Fibroblast of skin of left quadriceps (primary cell): ENCODE measurements at places on chromosomes 5 and 9.

- no peak for DNase-seq
Measured at GRCh38 chr9:14432666-14433350, 118.9 kb upstream of the NFIB start.

GRCh38 chr5:158903006-158903405, 196.7 kb downstream of the EBF1 start:
- DNase-seq, result no peak

DNA sequence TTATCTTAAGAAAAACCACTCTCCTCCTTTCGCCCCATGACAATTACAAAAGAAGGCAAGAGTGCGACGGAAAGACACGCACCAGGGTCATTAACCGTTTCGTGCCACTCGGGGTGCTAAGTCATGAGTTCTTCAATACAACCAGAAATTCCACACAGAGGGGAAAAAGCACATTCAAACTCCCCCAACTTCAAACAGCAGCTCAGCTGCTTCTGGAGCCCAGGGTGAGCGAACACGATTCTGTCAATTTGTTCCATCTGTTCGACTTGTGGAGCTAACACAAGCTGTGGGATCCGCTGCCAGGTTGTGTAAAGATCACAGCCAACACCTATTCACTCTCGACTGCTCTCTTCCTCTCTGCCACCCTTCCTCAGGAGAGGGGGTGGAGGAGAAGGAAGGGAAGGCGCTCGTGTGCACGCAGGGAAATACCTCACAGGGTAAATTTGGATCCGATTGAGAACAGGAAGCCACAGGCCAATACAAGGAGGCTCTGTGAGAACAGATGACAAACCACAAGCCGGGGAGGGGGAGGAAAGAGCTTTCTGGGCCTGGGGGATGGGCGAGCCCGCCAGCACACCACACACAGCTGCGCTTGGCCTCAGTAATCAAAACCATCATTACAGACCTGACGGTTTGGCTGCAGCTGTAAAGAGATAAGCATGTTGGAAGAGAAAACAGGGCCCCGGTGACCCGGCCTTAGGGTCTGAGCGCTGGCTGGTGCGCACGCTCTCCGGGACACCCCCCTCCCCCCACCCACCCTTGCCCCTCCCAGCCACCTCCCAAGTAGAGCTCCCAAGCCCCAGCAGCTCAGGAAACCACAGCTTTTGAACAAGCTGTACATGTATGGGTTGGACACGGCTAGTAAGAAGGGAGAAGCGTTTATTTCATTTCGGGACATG, 54.3 kb downstream of the PTCH1 start:
- DNase-seq, result peak; percentile 94

DNA sequence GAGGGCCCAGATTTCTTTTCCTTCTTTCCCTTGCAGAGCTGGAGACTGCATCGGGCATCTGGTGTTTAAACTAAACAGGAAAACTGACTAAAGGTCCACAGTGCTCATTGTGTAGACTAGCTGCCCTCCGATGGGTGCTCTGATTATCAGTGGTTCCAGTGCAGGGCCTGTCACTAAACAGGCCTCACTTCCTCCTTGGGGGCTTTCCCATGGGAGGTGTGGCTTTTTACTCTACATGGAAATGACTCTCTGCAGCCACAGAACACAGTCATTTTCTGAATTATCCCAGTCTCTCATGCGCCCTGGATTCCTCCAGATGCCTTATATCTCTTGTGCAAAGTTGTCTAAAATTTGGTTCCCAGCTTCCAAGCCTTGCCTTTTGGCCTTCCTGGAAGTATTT, 199.2 kb downstream of the TRIO start:
- DNase-seq, result no peak
